ENCODE measurements at places on chromosomes 7 and 10.

DNA sequence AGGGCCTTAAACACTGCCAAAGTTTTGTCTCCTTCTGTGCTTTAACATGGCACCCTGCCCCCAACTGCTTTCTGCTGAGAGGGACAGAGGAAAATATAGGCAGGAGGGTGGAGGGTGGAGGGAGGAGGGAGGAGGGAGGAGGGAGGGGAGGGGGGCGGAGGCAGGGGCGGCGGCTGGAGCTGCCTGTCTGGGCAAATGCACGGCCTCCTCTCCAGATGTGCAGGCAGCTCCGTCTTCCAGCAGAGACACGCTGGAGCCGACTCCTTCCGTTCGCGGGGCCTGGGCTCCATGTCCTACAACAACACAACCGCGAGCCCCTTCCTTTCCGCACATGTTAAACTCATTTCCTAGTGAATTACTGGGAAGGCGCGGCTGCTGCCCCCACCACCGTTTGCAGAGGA, 14.2 kb downstream of the EBF3 start:
- DNase-seq, result peak; percentile 69

DNA sequence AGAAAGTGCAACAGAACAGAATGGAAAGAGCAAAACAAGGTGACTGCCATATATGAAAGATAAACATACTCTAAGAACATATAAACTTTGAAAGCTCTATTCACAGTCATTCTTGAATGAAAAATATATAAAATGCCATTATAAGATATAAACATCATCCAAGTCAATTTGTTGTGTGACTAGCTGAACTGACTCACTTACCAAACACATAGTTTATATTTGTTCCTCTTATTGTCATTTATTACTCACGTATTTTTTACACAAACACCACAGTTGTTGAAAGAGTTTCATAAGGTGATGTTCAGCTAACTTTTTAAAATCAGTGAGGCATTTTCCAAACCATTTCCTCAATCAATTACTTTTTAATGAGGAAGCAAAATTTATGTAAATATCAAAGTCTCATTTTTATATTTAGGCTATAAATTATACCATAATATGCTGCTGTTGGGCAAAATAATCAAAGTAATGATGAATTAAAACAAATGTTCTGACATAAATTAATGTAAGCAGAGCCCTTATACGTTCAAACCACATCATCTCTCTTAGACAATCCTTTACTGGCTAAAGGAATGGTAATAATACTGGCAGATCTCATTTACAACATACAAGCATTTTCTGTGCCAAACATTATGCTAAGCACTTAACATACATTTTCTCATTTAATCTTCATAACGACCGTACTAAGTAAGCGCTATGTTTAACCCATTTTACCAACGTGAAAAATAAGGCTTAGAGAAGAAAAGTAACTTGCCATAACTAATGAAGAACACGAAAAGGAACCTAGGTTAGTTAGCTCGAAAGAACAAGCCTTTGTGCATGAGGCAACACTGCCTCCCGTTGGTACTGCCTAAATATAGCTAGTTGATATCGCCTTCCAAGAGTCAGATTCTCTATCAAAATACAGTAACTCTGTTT, 7.3 kb downstream of the LRRN3 start:
- peak; percentile 45 for DNase-seq

- peak; percentile 22 for DNase-seq
Measured at GRCh38 chr7:1853986-1854865, 184.1 kb downstream of the ELFN1 start.

DNA sequence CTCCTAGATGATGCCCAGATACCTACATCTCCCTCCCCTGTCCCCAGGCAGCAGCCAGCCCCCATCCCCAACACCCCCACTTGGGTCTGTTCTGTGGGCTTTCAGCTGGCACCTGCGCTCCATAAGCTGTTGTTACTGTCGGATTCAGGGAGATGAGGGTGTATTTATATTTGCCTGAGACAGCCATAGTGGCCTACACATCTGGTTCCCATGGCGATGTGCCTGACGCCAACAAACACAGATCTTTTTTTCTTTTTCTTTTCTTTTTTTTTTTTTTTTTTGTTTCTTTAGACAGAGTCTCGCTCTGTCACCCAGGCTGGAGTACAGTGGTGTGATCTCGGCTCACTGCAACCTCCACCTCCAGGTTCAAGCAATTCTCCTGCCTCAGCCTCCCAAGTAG, 73.1 kb downstream of the CLIP2 start:
- no peak for DNase-seq

DNA sequence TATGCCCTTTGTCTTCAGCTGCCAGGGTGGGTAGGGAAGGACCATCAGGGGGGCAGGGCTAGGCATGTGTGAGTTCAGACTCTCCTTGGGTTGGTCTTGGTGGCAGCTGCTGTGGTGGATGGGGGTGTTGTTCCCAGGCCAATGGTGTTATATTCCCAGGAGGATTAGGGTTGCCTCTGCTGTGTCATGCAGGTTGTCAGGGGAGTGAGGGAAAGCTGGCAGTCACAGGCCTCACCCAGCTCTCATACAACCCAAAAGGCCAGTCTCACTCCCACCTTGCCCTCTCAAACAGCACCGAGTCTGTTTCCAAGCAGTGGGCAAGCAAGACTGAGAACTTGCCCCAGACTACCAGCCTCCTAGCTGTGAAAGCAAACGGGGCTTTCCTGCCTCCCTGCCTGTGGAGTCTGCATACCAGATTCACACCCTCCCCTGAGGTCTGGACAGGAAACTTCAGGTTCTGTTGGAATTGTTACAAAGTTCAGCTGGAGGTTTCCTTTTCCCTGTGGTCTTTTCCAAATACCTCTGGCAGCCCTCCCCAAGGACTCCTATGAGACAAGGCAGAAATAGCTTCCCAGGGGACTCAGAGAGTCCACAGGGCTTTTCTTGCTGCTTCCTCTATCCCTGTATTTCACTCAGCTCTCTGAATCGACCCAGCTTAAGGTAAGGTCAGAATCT, 1.4 kb downstream of the HYAL4 start:
- no peak for DNase-seq

DNA sequence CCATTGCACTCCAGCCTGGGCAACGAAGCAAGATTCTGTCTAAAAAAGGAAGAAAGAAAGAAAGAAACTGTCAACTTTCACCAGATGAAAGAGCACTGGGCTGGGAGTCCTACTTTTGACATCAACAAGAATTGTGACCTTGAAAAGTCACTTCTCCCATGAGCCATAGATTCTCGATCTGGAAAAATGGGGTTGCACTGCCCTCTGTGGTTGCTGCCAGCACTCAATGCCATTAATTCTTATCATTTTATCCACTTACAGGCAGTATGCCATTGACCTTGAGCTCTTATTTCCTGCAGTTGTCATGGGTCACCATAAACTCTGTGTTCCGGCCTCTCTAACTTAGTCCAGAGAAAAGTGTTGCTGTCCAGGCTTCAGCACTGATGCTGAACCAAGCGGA, 137.2 kb downstream of the NOC3L start:
- no peak for DNase-seq

DNA sequence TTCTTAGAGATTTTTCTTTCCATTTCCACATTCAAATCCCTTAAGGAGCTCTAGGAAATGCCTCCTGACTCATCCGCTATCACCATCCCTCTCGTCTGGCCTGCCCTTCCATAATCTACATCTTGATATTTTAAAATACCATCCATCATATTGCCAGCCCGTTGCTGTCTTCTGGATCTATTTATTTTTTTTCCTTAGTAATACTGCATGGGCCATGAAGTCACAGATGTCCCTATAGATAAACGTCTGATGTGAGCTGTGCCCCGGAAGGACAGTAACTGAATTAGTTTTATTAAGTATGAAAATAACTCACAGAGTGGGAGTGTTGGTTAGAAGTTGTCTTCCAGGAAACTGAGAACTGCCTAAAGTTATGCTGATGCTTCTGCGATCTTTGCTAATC, 76.2 kb downstream of the KLF6 start:
- DNase-seq, result no peak

DNA sequence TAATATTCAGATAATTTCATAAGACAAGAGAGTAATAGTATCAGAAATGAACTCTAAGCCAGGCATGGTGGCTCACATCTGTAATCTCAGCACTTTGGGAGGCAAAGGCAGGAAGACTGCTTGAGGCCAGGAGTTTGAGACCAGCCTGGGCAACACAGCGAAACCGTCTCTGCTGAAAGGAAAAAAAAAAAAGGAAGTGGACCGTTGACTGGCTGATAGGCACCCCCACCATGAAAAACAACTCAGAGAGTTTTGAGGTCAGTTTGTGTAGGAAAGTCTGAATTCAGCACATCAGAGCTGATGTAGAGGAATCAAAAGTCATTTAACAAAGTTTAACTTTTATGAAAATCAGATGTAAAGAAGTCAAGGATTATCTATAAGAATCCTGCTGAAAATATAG, 63.2 kb upstream of the AMPH start:
- no peak for DNase-seq

GRCh38 chr7:112670193-112670592, 120.0 kb downstream of the TMEM168 start:
- no peak for DNase-seq

DNA sequence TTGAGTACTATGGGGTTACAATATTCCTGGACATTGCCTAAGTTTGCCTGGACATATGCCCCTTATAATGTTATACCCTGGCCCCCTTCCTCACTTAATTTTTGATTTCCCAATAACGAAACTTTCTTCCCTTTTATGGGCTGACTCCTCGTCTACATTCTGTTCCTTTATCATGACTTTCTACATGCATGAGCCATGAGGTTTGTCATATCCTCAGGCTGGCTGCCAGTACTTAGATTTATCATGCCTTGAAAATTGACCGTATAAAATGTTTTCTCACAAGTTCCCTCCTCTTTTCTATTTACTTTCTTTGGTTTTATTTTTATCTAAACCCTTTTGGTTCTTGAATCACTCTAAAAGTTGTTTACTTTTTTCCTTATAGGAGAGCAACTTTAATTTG, 4.7 kb downstream of the DNAH11 start:
- no peak for DNase-seq

DNA sequence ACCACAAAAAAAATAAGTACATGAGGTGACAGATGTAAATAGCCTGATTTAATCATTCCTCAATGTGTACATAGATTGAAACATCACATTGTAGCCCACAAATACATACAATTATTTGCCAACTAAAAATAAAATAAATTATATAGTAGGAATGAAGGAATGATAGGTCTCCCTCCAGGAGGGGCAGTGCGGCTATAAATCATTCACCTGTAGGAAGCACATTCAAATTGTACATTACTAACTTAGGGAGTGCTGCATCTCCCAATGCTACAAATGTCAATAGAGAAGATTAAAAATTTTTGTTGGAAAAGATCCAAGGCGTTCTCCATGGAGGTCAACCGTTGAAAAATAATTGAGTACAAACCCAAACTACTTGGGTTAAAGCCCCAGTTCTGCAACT, 4.2 kb downstream of the KBTBD2 start:
- no peak for DNase-seq

GRCh38 chr10:47164800-47165128, 135.2 kb upstream of the GDF10 start:
- no peak for DNase-seq

GRCh38 chr7:120303105-120303504, 30.1 kb downstream of the KCND2 start:
- DNase-seq, result no peak

GRCh38 chr7:132584796-132585494, 8.7 kb upstream of the PLXNA4 start:
- no peak for DNase-seq

DNA sequence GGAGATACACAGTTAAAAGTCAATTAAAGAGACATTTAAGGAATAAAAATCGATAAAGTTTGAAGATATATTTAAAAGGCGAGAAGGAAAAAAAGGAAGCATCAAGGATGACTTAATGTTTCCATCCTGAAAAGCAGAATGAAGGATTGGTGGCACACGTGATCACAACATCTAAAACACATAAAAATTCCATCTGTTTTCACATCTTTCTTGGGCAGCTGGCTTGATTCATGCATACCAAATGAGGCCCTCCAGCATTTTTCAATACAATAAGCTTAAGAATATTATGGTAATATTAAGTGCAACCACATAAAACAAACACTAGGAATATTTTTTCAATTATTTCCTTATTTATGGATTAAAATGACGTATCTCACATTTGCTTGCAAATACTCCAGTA, 112.6 kb downstream of the TPK1 start:
- no peak for DNase-seq

- DNase-seq, result no peak
Measured at GRCh38 chr7:113000316-113001020, 86.2 kb downstream of the GPR85 start.

GRCh38 chr10:29081951-29082685, 206.8 kb upstream of the LYZL1 start:
- DNase-seq, result no peak

DNA sequence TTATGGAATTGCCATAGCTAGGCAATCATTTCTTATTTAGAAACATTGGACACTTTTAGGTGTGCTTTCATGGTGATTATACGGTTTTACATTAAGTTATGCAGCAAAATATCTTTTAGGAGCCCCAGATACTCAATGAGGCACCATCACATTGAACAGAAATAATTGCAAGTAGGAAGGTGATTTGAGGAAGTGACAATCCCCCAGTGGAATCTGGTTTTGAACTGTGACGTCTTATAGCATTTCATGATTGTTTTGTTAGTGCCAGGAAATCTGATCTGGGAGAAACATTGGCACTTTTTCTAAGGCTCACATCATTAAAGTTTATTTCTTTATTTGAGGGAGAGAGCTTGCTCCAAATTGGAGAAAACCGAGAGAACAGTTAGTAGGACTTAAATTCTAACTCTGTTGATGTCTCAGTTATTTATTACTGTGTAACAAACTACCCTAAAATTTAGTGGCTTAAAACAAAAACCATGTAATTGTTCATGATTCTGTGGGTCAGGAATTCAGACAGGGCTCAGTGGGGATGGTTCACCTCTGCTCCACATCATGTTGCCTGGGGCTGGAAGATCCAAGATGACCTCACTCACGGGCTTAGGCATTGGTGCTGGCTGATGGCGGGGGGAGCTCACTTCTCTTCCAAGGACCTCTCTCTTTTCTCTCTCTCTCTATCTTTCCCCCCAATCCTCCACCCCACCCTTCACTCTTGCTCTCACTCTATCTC, 78.2 kb upstream of the STEAP1B start:
- DNase-seq, result no peak

GRCh38 chr7:110432061-110432553, 658.8 kb upstream of the LRRN3 start:
- DNase-seq, result no peak

GRCh38 chr10:114131094-114131493, 42.9 kb downstream of the CCDC186 start:
- DNase-seq, result no peak

DNA sequence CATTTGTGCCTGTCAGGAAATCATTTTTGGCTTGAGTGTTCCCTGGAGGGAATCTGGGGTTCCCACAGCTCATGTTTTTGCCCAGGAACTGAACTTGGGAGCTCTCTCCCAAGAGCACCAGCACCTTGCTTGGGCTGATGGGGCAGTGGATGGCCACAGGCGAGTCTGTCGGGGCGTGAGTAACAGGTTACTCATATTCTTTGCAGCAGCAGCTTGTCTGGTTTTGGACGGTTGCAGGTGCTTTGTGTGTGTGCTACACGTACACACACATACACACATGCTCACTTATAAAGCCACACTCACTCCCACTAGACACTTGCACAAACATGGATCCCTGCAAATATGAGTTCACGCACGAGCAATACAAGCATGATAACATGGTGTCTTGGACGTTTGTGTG, 2.9 kb upstream of the PALD1 start:
- DNase-seq, result no peak
